ENCODE measurements at places on chromosomes 3 and 15.

DNA sequence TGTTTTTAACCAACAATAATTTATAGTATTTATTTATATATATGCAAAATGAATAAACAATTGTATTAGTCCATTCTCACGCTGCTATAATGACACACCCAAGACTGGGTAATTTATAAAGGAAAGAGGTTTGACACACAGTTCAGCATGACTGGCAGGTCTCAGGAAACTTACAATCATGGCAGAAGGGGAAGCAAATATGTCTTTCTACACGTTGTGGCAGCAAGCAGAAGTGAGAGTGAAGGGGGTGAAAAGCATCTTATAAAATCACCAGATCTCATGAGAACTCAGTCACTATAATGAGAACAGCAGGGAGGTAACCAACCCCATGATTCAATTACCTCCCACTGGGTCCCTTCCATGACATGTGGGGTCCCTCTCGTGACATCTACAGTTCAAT lies 162.8 kb upstream of the SLITRK3 start:
- no peak for DNase-seq

DNA sequence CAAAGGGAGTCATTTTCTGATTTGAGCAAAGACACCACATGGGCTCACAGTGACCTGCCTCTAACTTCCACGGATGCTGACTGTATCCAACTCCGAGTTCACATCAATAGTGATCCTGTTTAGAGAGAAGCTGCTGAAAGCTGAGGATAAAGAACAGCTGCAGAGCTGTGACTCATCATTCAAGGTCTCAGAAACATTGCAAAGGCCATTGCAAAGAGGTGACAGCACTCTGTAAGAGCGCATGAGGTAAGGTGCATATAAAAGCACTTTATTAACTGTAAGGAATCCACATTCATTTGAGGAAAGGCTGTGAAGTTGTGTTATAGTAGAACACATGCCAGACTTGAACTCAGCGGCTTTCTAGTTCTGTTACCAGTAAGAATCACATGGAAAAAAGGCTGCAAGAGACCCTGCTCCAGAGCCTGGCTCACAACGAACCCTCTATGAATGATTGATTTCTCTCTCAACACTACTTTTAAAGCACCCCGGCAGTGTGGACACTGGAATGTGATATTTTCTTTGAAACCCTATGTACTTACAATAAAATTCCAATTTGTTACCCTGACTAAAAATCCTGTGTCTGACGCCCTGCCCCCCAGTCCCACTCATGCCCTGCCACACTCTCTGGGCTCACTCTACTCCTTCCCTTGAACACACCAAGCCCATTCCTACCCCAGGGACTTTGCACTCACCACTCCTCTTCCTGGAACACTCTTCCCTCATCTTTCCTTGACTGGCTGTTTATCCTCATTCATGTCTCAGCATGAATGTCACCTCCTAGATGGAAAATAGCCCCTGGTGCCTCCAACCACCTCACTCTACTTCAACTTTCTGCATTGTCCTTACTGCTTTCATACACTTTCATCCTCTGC lies 111.2 kb downstream of the LSM3 start:
- DNase-seq, result peak; percentile 80

DNA sequence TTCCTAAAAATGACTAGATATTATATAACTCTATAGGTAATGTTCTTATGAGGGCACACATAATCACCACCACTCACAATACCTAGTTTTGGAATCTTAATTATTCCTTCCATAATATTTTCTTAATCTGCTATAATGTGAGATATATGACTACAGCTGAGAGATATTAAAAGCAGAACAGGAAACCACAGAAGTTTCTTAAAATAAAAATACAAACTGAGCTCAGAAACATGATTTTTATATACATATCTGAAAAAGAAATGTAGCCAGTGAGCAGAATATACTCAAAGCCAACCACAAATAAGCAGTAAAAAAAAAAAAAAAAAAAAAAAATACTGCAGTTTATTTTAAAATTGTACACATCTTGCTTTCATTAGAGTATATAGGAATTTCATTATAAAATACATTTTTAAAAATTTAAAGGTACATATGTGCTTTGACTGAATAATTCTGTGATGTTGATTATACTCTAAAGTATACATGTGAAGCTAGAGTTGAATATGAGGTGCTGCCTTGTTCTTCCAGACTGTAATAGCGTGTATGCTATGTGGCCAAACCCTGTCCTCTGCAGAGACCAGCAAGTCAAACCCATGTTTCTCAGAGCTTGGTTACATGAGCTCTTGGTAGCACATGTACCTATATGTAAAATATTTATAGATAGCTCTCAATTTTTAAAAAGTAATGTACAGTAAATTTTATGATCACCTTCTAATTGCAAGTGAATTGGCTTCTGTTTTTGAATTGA lies 175.0 kb downstream of the UBE2E2 start:
- DNase-seq, result no peak

DNA sequence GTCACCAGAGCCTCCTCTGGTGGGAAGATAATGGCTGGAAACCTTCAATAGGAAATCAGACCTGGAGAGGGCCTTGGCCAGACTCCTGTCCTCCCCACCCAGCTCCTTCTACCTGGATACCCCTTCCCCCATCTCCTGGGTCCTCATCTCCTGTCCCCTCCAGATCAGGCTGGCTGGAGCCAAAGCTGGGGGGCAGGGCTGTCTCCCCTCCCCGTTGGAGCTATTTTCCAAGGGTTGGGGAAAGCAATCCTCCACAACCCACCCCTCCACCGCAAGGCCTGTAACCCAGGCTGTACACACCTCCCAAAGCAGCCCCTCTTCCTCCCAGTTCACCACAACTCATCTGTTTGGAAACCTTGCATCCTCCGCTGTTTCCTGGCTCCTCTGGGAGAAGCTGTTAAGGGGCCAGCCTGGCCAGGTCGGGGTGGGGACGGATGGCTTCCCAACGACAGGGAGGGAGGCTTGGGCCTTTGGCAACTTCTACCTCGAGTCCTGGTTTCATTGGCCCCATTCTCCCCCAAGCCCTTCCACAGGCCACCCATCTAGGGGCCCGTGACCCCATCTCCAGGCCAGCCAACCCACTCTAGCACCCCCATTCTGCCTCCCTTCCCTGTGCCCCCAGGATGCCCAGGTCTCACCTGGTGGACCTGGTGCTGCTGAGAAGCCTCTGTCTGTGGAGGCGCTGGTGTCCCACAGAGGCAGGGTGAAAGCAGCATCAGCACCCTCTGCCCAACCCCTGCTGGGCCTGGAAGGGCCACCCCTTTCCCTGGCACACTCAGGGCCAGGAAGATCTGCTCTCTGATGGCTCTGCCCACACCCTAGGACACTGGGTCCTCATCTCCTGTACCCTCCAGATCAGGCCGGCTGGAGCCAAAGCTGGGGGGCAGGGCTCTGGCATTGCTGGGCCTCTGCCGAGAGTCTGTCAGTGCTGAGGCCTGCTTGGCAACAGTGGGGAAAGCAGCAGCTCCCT lies 22.1 kb upstream of the GOLGA6C start:
- DNase-seq, result no peak

DNA sequence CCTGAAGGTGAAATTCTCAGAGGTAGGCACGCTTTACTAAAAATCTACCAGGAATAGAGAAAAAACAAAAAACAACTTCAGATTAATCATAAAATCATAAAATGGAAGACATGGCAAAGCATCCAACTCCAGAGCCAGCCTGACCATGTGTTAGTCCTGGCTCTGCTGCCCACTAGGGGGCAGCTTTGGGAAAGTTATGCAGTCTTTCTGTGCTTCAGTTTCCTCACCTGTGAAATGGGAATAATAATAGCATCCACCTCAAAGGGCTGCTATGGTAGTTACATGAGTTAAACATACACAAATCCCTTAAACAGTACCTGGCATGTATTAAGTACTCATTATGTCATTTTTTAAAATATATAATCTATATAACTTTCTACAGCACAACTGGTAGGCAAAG lies 52.3 kb downstream of the WNT5A start:
- peak; percentile 24 for DNase-seq

DNA sequence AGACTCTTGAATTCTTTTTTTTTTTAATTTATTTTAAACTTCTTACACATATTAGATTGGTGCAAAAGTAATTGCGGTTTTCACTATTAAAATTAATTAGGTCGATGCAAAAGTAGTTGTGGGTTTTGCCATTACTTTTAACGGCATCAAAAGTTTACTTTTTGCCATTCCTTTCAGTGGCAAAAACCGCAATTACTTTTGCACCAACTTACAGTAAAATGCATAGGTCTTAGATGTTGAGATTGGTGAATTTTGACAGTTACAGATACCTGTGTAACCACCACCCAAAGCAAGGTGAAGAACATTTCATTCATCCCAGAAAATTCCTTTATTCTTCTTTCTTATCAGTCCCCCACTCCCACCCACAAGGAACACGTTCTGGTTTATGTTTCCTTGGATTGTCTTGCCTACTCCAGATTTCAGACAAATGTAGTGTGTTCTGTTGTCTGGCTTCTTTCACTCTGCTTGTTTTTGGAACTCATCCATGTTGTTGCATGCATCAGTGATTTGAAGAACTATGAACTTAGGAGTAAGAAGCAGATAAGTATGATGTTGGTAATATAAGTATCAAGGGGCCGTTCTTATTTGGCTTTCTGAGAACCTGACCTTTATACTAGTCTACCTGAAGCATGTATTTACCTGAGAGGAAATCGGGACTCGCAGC lies 198.4 kb upstream of the UBE2E1 start:
- DNase-seq, result peak; percentile 43

- peak; percentile 56 for DNase-seq
Observed at GRCh38 chr3:193788189-193788991, 195.4 kb downstream of the OPA1 start.

GRCh38 chr3:159761848-159762635 lies 226.6 kb upstream of the IL12A start:
- DNase-seq, result peak; percentile 58

GRCh38 chr3:69770976-69771634 lies 31.8 kb downstream of the MITF start:
- no peak for DNase-seq

DNA sequence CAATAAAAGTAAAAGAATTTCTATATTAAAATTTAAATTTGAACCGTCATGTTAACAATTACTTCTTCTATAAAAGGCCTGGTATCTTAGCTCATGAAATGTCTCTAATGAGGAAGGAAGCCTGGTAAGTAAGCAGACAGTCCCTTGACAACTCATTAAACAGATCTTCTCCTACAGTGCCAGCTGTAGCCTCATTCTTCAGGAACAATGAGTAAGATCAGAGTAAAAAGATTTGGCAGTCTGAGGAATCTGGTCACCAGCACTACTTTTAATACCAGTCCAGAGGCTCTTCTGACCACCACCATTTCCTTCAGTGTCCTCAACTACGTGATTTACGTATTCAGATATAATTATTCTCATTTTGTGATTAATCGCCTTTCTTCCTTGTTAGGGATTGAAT lies 955.0 kb upstream of the ALCAM start:
- DNase-seq, result peak; percentile 9

DNA sequence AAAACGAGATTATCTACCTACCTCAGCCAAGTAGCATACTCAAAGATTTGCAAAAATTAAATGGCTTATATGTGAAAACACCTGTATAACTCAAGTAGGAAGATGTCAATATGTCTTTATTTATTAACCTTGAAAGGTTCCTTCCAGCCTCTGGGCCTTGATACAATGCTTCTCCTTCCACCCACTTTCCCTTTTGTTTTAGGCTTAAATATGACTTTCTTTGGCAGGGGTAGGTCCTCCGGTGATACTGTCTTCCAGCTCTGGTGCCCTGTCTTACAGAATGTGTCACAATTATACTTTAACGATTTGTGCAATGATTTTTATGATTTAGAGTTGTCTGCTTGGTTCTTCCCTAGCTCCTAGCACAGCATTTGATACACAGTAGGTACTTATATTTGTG lies 4.1 kb downstream of the LINS1 start:
- DNase-seq, result no peak

- DNase-seq, result no peak
Observed at GRCh38 chr3:52531860-52532516, 1.7 kb downstream of the NT5DC2 start.

DNA sequence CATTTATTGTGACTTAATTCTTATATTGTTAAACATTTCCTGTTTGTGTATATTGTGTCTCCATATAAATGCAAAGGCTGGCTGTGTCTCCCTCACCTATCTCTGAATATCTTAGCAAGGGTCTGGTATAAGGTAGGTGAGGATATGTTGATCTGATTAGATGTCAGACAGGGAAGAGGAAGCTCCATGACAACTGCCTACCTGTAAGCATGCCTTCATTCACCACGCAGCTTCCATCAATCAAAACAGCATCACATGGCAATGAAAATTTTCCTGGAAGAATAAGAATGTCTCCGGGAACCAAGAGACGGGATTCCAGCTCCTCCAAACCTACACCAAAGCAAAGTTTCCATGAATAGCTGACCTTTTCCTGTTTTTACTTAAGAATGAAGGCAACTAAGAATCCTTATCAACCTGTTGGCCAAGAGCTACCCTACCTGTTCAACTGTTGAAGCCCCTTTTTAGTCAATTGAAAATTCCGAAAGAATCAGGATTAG lies 34.8 kb downstream of the ATP13A5 start:
- DNase-seq, result no peak

DNA sequence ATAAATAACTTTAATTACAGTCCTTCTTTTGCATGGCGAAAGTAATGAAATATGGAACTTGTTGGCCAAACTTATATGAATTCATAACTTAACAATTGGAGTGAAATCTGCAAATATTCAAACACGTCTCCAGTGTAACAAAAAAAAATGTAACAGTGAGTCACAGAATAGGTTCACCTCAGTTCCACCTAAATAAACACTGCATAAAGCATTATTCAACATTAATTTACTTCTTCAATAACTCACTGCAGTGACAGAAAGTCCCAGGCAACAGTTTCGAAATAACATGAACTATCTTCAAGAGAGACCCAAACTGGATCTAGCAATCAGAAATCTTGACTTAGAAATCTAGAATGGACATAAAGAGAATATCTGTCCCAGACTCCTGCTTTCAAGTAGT lies 75.6 kb downstream of the GMNC start:
- no peak for DNase-seq

DNA sequence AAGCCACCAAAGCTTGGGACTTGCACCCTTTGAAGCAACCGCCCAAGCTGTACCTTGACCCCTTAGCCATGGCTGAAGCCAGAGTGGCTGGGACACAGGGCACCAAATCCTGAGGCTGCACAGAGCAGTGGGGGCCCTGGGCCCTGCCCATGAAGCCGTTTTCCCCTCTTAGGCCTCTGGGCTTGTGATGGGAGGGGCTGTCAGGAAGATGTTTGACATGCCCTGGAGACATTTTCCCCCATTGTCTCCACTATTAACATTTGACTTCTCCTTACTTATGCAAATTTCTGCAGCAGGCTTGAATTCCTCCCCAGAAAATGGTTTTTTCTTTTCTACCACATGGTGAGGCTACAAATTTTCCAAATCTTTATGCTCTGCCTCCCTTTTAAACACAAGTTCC lies 522.2 kb downstream of the EDEM1 start:
- DNase-seq, result no peak

GRCh38 chr15:62785881-62786828 lies 256.4 kb upstream of the TPM1 start:
- DNase-seq, result no peak

GRCh38 chr3:52682016-52682415 lies 3.7 kb downstream of the PBRM1 start:
- peak; percentile 81 for DNase-seq

Data from adipocyte (in vitro differentiated cells).